ENCODE measurements at places on chromosomes 12 and 14.

GRCh38 chr14:55277972-55278740, 6.9 kb downstream of the FBXO34 start:
- DNase-seq = no peak

GRCh38 chr12:1262011-1262410, 271.0 kb downstream of the ERC1 start:
- no peak for DNase-seq

DNA sequence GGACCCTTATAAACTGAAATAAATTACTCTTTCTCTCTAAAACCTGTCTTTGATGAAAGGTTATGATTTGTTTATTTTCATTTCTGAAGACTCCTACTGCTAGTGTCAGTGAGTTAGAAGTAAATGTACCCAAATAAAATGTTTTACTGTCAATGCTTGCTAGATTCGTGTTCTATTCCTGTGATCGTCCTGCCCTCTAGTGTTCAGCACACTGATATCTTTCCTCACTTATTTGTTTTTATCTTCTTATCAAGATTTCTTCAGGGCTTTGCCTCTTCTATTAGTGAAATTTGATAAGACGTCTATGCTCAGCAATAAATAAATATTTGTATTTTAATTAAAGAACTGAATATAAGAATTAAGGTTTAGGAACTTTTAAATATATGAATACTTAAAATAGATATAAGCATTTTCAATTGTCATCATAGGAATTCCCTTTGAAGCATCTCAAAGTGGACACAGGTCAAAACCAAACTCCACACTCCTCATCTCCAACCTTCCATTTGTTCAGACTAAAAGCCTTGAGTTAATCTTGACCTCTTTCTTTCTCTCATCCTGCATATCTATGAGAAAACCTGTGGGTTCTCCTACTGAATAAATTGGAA, 75.8 kb downstream of the C12orf50 start:
- DNase-seq = peak; percentile 40

DNA sequence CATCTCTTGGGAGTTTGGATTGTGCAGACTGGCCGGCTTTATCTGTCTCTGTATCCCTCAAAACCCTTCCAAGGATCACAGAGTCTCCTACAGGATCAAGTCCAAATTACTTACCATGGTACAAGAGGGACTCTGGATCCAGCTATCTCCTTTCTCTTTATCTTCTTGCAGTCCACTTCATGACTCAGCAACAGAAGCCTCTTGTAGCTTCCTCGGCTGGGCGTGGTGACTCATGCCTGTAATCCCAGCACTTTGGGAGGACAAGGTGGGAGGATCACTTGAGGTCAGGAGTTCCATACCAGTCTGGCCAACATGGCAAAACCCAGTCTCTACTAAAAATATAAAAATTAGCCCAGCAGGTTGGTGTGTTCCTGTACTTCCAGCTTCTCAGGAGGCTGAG, 189.7 kb downstream of the BCAT1 start:
- DNase-seq = peak; percentile 12

GRCh38 chr12:5168148-5168547, 124.5 kb downstream of the KCNA5 start:
- DNase-seq = no peak

DNA sequence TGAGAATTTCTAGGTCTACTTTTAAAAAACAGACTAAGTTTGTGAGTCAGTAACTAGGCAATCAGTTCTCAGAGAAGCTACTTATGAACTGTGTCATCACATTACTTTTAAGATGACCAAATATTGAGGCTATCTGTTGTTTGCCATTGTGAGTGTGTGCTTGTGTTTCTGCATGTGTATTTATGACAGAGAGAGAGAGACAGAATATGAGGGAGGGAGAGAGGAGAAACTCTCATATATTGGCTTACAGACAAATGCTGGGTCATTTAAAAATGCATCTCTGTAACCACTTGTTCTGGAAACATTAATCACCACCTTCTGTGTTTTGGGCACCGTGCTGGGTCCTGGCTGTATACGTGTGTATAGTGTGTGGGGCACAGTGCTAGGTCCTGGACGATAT, 161.5 kb upstream of the FRMD6 start:
- peak; percentile 79 for DNase-seq

DNA sequence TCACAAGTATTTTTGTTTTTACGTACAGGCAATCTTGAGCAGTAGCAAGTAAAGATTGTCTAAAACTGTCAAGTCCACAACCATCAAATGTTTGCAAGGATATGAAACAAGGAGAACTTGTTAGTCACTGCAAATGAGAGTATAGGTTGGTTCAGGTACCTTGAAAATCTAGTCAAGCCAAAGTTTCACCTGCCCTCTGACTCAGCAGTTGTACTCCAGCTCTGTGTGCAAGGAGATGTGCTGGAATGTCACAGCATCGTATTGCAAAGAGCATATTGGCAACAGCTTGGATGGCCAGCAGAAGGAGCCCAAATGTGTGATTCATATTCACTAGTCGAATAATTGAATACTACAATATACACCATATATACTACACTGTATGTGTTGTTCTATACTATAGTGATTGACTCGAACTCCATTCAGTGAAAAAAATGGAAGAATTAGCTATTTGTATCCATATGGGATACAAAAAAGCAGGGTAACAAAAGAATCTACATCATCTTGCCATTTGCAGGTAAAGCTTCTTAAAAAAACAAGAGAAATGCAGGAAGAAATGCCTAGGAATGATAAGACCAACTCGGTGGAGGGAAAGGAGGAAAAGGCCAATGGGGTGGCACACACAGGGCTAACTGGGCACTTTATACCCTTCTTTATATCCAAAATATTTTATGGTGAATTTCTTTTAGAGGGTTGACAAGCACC, 44.0 kb downstream of the EID3 start:
- DNase-seq = no peak

- DNase-seq = no peak
Observed at GRCh38 chr12:128976120-128976738, 123.0 kb downstream of the GLT1D1 start.

GRCh38 chr12:67892259-67893021, 96.8 kb upstream of the IFNG-AS1 start:
- DNase-seq = peak; percentile 8

DNA sequence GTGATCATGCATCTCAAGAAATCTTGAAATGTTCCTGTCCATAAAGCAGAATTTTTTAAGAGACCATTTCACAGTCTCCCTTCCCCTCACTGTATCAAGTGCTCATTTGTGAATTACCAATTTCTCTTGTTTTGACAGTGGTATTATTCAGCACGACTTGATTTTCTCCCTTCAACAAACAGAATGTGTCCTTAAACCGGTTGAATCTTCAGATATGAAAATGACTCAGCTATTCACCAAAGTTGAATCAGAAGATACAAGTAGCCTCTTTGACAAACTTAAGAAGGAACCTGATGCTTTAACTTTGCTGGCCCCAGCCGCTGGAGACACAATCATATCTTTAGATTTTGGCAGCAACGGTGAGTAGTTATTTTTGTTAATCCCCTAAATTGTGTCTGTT, 25.5 kb upstream of the SNAPC1 start:
- DNase-seq = no peak

- no peak for DNase-seq
Observed at GRCh38 chr12:30345744-30346471, 349.8 kb downstream of the IPO8 start.

- DNase-seq = no peak
Observed at GRCh38 chr12:39682689-39683477, 63.3 kb upstream of the ABCD2 start.

DNA sequence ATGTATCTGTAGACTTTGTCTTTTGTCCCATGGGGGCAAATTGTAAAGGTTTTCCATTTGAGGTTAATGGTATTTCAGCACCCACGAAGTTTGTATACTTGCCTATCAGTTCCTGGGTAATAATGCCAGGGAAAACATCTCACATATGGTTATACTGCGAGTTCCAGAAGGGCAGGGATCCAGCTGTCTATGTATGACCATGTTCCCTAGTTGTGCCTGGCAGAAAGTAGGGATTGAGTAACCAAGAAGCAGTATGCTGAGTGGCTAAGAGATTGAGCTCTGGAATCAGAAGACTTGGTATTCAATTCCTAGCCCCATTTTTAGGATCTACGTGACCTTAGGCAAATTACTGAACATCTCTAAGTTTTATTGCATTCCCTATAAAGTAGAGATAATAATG, 173.2 kb upstream of the PWP1 start:
- DNase-seq = peak; percentile 80

DNA sequence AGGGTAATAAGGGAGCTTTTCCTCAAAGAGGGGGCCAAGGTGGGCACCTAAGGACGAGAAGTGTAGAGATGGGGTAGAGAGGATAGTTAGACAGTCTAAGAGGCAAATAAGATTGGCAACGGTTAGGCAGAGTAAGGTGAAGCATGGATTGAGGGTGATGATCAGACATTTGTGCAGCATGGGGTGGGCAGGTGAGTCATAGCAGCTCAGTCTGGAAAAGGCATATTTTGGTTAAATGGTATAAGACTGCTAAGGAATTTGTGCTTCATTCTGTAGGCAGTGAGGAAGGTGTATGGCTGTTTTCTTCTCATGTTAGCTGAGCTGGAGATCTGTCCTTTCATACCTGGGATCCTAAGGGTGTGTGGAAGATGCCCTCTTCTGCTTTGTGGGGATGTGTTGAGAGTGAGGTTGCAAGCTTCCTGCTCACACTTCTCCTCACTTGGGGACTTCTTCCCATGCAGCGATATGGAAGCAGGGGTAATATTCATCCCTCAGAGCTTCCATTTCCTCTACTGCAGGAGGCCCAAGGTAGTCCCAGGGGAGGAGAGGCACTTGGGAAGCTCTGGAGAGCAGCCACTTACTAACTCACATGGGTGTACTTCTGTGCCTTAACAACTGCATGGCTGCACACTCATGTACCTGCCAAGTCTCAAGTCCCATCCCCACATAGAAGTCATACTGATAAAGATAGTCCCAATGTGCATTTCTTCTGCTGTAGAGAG, 28.9 kb downstream of the GSG1 start:
- DNase-seq = peak; percentile 24

- peak; percentile 70 for DNase-seq
Observed at GRCh38 chr12:55724226-55724939, 4.2 kb downstream of the RDH5 start.

DNA sequence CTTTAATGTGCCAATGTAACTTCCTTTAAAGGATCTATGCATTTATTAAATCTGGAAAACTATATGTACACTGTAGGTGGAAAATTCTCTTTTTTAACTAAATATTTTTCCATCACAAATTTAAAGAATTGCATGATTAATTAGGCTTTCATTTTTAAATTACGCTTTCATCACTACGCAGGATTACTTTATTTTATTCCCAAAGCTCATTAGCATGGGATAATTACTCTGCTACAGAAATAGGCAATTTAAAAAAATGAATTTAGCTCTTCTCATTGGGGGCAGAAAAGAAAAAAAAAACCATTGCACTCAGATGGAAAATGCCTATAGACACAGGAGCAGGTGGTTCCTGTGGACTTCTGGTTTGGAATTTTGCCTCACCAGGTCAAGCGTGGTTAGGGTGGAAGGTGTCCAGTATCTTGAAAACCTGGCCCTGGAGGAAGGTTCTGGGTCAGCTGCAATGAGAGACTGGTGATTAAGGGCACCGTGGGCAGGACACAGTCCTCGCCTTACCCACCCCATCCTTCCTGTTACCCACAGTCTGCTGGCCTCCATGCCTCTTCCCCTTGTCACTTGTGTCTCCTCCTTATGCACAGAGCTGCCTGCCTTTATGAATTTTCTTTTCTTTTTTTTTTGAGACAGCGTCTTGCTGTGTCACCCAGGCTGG, 17.3 kb upstream of the RIN3 start:
- DNase-seq = no peak

DNA sequence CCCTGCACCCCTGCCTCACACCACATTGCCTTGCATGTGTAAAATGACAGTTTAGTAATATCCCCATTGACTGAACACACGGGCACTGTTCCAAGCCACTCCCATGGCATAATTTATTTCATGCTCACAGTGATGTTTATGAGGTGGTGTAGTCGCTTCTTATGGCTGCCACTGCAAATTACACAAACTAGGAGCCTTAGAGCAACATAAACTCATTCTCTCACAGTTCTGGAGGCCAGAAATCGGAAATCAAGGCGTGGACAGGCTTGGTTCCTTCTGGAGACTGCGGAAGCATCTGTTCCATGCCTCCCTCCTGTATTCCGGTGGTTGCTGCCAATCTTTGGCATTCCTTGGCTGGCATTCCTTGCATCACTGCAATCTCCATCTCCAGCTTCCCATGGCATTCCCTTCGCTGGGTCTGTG, 97.3 kb downstream of the RIN3 start:
- DNase-seq = no peak

DNA sequence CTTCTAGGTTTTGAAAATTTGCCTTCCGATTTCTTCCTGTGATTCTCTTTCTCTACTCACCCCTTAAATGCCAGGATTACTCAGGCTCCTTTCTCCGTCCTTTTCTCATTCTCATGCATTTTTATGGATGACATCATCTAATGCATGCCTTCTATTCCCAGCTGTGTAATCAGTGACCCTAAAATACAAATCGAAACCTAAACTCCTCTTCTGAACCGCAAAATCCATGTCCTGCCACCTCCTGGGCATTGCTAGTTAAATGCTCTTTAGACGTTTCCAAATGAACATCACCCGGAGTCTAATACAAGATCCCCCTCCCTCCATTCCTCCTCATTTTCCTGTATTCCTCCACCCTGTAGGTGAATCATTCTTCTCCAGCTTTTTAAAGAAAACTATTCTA, 1703.1 kb upstream of the FLRT2 start:
- DNase-seq = peak; percentile 5

DNA sequence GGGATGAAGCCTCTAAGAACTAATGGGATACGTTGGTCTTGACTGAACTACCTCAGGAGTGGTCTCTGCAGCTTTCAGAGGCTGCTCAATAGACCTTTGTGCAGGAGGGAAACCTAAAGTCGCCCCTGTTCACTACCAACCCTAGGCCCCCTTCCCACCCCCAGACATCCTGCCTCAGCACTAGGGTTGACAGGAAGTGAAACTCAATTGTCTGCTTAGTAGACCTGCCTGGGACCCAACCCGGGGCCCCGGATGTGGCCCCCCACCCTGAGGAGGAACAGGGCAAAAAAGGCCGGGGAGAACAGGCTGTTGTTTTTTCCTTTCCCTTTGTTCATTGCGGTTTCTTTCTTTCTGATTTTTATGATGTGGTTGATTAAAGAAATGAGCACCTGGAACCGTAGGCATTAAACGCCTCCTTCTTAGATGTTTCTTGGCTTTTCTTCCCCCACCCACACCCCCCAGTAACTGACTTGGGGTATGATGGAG, 1.6 kb upstream of the DGKA start:
- DNase-seq = no peak

DNA sequence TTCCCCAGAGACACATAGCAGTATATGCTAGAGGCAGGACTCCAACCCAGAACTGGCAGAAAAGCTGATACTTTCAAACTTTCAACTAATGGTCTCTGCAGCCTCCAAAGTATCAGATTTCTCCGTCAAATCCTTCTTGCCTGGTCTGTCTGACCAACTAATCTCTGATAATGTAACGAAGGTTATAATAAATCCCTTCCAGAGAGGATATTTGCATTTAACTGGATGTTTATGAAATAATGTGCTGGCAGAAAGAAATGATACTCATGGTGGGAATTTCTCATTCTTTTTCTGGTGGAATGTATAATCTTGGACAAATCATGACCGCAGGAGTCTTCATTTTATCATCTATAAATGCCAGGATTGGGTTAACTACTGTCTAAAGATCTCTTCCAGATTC, 860.3 kb downstream of the DIO2 start:
- no peak for DNase-seq

GRCh38 chr14:43949400-43949799, 557.7 kb downstream of the FSCB start:
- DNase-seq = no peak

All from AG10803 (cell line).